ENCODE measurements at places on chromosomes 3 and 15. TPM values are rescaled to one million over a fixed set of nuclear protein-coding genes. Genes with fewer than 3 reads are reported as not detected.

SLC24A5 gene
- not detected for total RNA-seq

ANKRD63 gene
- not detected for total RNA-seq

THBS1 gene
- 14.6 TPM for total RNA-seq

B4GALT4 gene
- total RNA-seq: 47.0 TPM

CAMP gene
- total RNA-seq: not detected

EIF4E3 gene
- total RNA-seq: 6.3 TPM

DNAH12 gene
- 0.02 TPM for total RNA-seq

CALML4 gene
- total RNA-seq: 9.0 TPM

CHRM5 gene
- not detected for total RNA-seq

XCR1 gene
- total RNA-seq: not detected

GRM2 gene
- total RNA-seq: 1.9 TPM

EBLN2 gene
- 11.6 TPM for total RNA-seq

SLC9A9 gene
- 0.22 TPM for total RNA-seq

TM4SF1 gene
- total RNA-seq: not detected

LINGO1 gene
- 28.2 TPM for total RNA-seq

CHRFAM7A gene
- total RNA-seq: 0.46 TPM

FMN1 gene
- total RNA-seq: 2.2 TPM

MKRN3 gene
- total RNA-seq: not detected

SI gene
- total RNA-seq: not detected

PLA2G4D gene
- total RNA-seq: not detected

FOXB1 gene
- total RNA-seq: 9.6 TPM

ITIH3 gene
- not detected for total RNA-seq

NUP210 gene
- total RNA-seq: 78.9 TPM

IL12A gene
- total RNA-seq: 0.77 TPM

SAMD7 gene
- total RNA-seq: not detected

RFC4 gene
- total RNA-seq: 127 TPM

MAP1A gene
- total RNA-seq: 4.0 TPM

FEM1B gene
- total RNA-seq: 80.0 TPM

ZPLD1 gene
- total RNA-seq: 0.31 TPM

ERICH6 gene
- total RNA-seq: not detected

SNTN gene
- total RNA-seq: not detected

PARP15 gene
- not detected for total RNA-seq

SLCO2A1 gene
- total RNA-seq: 0.09 TPM

SPINK8 gene
- not detected for total RNA-seq

MOBP gene
- total RNA-seq: not detected

NR1I2 gene
- 0.22 TPM for total RNA-seq

SUSD5 gene
- total RNA-seq: 3.1 TPM

MORC1 gene
- not detected for total RNA-seq

SPATA12 gene
- 0.12 TPM for total RNA-seq

ALPK3 gene
- total RNA-seq: 9.5 TPM

STAG1 gene
- total RNA-seq: 23.8 TPM

GOLGA6L7 gene
- not detected for total RNA-seq

GCSAM gene
- total RNA-seq: not detected

KNL1 gene
- total RNA-seq: 71.7 TPM

LPCAT4 gene
- 35.1 TPM for total RNA-seq

CSNK1G1 gene
- 20.5 TPM for total RNA-seq
